ENCODE measurements at places on chromosomes 1 and 21.

- DNase-seq: no peak
These were observed at the start of gene KCNE2 for GRCh38 chr21:34363733-34364132. Gene KCNE2 (plus strand): TSS chr21:34364006. CDS start chr21:34370479, 6,473 bp downstream.

DNA sequence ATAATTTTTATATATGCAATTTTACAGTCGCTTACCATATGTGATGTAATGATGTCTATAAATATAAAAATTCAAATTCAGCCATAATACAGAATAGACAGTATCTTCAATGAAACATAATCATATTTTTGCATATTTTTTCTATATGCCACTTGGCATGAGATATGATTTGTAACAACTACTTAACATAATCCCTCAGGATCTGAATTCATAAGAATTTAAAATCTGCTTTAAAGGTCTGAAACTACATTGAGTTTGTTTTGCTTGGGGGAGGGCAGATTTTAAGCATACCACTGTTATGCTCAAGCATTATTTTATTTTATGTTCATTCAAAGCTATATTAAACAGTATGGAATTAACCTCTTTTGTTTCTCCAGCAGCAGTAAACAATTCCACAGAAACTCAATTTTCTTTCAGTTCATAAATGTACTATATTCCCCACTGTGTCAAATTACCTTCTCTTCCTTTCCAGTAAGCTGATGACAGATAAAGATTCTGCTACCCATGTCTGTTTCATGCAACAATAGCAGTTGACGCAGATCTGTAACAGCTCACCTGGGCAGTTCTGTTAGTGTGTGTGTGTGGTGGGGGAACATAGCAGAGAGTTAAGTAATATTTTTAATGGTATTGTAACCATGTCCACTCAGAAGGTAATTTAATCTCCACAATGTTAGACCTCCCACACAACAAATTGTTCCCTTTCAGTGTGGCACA, 224.8 kb downstream of the NTNG1 start:
- DNase-seq: no peak

DNA sequence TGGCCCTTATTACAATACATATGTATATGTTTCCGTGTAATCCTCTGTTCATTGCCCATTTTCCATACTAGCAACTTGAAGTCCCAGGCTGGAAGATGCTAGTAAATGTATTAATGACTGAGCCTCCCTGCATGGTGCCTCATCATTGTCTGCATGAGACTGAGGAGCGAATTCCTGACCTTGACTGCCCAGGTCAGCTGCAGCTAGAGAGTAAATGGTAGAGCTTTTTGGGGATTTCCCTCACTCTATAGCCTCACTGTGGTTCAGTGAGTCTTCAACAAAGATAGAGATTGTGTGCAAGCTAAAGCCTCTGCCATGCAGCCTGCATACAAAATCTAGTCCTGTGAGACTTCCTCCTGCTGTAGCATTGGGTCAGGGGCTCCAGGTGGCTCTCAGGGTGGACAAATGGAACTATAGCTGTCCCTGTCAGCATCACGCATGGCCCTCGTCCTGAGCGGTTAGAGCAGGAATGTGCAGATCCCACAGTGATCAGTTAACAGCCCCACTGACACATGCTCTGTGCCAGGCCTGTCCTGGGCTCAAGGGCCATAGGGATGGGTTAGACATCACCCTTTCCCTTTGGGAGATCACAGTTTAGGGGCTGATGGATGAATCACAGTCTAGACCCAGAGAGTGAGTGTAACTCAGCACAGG, 741.7 kb downstream of the MATN1 start:
- DNase-seq: no peak

DNA sequence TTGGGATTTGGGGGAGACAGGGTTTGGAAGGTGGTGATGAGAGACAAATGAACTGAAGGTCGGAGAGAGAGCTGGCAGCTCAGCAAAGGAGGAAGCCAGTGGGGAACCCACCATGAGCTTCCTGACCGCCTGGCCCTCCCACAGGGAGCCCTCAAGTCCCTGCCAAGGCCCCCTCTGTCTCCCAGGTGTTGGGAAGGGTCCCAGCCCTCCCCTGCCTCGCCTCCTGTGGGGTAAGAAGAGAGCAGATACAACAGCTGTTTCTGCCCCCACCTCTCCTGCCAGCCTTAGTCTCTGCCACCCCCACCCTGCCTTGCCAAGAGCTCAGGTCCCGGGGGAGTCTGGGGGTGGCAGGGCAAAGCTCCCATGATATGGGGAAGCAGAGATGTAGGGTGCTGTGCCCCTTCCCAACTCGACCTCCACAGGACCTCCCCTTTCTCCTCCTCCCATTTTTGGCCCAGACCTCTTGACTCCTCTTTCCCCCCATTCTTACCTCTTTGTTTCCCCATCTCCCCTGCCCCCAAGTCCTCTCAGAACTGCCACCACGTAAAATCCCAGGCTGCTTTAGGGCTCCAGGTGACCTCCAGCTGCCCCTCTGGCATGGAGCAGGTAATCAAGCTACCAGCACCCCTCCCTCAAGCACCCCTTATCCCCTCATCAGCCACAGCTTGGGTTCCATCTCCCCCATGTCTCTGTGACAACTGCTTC, 556 bp downstream of the S100A1 start:
- DNase-seq: no peak

DNA sequence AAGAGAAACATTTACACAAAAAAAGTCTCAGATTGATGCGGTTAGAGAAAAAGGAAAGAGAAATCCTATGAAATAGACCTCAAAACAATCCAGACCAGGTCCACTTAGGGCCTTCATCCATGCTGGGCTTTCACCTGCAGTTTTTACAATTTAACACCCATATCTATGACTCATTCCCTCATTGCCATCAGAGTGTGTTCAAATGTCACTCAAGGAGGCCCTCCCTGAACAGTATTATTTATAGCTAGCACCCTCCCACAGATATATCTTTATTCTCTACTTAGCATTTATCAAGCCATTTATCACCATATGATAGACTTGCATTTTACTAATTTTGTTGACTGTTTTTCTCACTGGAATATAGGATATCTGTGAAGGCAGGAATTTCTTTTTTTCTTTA, 824 bp upstream of the KRTAP21-3 start:
- DNase-seq: no peak

- no peak for DNase-seq
These were observed 29.5 kb downstream of the EGLN1 start for GRCh38 chr1:231392389-231393131.

DNA sequence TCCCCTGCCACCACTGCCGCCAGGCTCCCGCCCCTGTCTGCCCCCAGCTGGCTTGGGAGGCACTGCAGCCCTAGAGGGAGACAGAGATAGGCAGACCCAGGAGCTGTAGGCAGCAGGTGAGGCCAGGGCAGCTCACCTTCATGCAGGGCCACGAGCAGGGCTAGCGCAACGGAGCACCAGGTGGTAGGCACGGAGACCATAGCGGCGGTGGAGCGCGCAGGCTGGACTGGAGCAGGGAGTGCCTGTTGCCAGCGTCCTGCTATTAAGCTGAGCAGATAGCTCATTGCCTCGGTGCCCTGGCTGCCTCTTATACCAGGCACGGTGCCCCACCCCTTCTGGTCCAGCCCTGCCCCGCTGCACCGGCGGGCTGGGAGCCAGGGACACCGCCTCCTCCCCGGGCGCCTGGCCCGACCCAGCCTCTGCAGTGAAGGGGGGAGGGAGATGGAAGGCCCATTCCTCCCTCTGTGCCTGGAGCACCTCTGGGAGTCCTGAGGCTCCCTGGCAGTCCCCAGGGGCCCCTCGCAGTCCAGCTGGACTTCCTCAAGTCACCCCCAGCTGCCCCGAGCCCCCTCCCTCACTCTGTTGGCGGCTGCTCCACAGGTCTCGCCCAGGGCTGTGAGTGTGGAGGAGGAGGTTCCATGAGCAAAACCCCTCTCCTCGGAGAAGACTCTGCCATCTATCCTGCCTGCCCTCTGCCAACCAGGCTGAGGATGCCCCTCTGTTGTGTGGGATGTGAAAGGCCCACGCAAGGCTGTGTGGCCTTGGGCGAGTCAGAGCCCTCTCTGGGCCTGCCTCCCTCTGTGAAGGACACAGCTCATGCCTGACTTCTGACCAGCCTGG, at the start of gene EDN2:
EDN2 (minus strand) TSS at position 282 of the 840 bp plus-strand sequence; CDS start at position 200, 82 bp downstream.
- no peak for DNase-seq

DNA sequence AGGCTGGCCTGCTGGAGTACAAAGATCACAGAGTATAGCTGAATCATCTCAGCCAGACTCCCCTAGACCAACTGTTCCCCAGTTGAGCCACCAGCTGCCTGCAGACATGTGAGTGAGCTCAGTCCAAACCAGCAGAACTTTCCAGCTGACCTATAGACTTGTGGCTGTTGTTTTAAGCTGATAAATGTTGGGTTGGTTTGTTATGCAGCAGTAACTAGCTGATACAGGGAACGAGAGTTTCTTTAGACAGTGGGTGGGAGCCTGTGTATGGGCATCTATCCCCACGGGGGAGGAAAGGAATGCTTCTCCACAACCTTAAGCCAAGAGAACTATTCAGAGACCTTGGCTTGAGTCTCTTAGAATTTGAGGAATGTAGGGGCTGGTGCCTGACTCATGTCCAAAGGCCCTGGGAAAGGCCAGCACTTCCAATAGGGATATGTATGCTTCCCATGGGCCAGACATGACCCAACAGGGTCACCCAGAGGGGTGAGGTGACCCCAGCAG, 30.1 kb downstream of the SLC1A7 start:
- no peak for DNase-seq

GRCh38 chr1:50481142-50481736, 58.0 kb upstream of the DMRTA2 start:
- no peak for DNase-seq

GRCh38 chr21:29638761-29639327, 301.0 kb downstream of the GRIK1 start:
- no peak for DNase-seq

GRCh38 chr1:181676269-181676668, 193.0 kb downstream of the CACNA1E start:
- peak; percentile 89 for DNase-seq

- no peak for DNase-seq
These were observed 26.8 kb upstream of the CADM3 start for GRCh38 chr1:159144571-159144970.

DNA sequence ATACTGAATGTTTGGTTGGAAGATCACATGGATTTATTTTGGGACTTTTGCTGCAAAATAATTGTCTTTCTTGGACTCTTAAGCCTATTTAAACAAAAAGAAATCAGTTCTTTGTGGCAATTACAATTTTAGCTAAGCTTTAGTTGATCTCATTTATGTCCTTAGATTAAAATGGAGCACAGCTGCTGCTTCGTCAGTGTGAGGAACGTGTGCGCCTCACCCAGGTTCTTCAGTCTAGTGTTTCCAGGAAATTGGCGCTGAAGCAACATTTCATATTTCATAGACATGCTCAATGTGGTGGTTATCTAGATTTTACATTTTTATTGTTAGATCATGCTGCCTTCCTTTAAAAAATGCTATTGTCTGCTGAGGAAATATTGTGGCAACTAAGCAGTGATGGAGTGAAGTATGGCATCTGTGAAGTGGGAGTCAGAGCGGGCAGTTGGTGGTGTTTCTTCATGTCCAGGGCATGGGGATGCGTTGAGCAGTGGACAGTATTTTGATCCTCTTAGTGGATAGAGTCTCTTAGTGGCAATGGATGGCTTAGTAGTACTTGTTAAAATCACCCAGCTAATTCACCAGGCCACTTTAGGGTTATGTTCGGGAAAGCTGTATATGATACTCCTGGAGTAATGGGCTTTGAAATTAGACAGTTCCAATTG, 5.6 kb downstream of the DDI2 start:
- no peak for DNase-seq

GRCh38 chr21:17512253-17513213, at the start of gene CXADR:
Gene CXADR (plus strand): TSS chr21:17513043. CDS start chr21:17513130, 87 bp downstream.
- peak; percentile 98 for DNase-seq

GRCh38 chr21:15210235-15210678, 145.5 kb upstream of the NRIP1 start:
- DNase-seq: no peak

- no peak for DNase-seq
These were observed 20.7 kb downstream of the SFT2D2 start for GRCh38 chr1:168246506-168246905.

DNA sequence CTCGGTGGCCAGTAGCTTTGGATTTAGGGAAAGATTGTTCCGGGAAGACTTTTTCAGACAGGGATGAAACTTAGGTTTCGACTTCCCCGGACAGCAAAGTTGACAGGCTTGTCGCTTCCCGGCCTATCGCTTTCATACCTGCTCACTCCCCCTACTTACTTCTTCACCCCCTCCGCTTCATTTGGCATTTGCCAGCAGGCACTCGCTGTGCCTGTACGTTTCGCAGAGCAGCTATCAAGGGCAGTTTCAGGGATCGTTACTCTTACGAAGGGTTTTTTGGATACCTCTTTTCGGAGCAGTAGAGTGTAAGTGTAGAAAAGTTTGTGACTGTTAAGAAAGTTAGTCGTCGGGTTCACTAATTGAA, 393 bp downstream of the BLZF1 start:
- no peak for DNase-seq

GRCh38 chr1:2777424-2778219, 23.9 kb downstream of the TTC34 start:
- DNase-seq: no peak

- no peak for DNase-seq
These were observed 9.2 kb upstream of the NOS1AP start for GRCh38 chr1:162060314-162060713.

- DNase-seq: peak; percentile 16
These were observed 40.5 kb upstream of the SRP9 start for GRCh38 chr1:225737161-225737560.

- DNase-seq: no peak
These were observed 40.8 kb downstream of the ITSN1 start for GRCh38 chr21:33682992-33683627.

- DNase-seq: peak; percentile 83
These were observed 37.5 kb downstream of the CTNNBIP1 start for GRCh38 chr1:9872430-9873165.

DNA sequence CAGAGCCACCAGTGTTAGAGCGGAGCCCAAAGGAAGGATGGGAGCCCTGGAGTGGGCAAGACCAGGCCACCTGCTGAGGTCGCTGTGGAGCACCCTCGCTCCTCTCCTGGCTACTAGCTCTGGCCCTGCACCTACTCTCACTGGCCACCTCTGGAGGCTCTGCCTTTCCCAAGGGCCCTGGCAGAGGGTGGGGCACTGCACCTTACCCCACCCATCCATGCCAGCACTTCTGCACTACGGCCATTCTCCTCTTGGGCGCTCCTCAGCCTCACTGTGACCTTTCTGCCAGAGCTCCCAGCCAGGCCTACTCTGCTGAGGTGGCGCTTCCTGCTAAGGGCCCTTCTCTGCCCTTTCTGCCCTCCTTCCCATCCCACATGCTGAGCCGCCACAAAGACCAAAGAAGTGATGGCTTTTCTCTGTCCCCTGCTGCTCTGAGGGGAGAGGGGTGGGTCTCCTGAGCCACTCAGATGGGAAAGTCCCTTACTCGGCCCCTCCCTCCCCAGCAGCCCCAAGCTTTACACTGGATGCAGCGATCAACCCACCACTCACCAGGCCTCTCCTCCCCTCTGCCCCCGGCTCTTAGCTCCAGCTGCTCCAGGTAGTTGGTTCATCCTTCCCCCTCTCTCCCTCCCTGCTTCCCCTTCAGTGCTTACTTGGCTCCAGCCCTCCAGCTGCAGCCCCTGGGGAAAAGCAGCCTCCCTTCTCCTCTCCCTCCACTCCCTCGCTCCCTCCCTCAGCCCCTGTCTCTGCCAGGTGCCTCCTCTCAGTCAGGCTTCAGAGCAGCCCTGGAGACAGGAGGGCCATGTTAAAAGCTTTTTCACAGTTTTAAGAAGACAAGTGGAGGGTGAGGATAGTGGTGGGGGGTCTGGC, 14.8 kb upstream of the TMEM222 start:
- no peak for DNase-seq
